ENCODE measurements at places on chromosomes 2 and 18. TPM values are rescaled to one million over a fixed set of nuclear protein-coding genes. Genes with fewer than 3 reads are reported as not detected.
A peak's percentile ranks its signal among the peaks of the same experiment; 100 is the strongest.

DNA sequence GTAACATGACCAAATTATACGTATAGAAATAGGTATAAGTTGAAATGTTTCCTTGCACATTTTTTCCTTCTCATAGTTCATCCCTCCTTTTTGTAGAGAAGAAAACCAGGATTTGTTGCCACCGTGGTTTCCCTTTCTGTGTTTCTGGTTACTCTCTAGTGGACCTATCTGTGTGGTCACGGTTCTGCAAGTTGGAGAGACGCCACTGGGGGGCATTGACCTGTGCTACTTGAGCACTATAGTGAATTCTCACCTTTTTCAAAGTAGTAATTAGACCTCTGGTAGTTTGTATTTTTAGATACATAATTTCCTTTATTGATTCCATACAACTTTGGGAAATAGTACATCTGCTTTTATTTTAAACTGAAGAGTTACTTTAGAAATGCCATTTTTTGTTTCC lies 444.8 kb downstream of the PTPRM start:
- DNase-seq = no peak

GRCh38 chr2:235500761-235501672 lies 7.2 kb downstream of the AGAP1 start:
- no peak for DNase-seq

GRCh38 chr2:233853353-233853752 lies 982 bp downstream of the HJURP start:
- DNase-seq = no peak

DNA sequence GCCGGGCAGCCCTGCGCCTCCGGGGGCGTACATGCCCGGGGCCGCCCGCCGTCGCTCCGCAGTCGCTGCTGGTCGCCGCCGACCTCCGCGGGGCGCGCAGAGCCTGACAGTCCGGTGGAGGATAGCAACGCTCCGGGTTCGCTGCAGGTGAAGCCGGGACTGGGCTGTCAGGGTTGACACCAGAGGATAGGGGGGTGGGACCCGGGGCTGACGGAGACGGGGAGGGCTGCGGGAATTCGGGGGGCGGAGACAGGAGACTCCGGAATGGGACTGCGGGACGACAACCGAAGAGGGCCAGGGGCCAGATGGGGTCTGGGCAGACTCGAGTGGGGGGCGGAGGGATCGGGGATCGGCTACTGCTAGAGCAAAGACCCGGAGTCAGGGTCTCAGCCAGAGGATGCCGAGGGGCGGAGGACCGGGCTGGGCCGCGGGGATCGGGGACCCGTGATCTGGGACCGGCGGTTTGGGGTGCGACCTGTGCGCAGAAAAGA lies 403 bp downstream of the TMEM127 start:
- DNase-seq = no peak

GRCh38 chr2:230865766-230866755 lies 1.3 kb downstream of the ITM2C start:
- no peak for DNase-seq

DNA sequence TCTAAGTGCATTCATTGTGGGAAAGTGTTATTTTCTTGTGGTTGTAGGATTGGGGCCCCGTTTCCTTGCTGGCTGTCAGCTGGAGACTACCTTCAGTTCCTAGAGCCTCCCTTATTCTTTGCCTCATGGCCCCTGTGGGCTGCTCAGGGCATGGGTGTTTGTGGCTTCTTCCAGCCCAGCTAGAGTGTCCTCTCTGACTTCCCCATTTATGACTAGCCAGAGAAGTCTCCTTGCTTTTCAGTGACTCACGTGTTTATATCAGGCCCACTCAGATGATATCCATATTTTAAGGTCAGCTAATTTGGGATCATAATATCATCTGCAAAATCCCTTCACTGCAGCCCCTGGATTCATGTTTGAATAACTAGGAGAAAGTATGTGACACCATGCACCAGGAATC lies 62.8 kb downstream of the DTNA start:
- DNase-seq = no peak

GRCh38 chr18:36186461-36187192 lies 670 bp upstream of the MOCOS start:
- no peak for DNase-seq

DNA sequence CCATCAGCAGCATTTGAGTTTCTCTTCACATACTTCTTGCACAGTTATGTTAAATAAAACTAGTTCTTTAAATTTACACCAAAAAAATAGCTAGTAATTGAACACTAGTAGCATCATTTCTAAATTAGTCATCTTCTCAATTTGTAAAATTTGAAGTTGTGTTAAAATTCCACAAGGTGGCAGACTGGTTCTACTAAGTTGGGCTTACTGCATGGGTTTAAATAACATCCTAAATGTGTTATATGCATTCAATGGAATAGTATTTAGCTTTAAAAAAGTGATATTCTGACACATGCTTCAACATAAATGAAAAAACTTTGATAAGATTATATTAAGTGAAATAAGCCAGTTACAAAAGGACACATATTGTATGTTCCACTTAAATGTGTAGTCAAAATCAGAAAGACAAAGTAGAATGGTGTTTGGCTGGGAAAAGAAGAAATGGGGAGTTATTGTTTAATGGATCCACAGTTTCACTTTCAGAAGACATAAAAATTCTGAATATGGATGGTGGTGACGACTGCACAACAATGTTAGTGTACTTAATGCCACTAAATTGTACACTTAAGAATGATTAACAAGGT lies 28.7 kb upstream of the RPRD1A start:
- DNase-seq = no peak

GRCh38 chr18:30103881-30104280 lies 938.7 kb downstream of the DSC3 start:
- no peak for DNase-seq

- DNase-seq = no peak
Measured at GRCh38 chr2:151175864-151176263, 85.8 kb downstream of the RBM43 start.

GRCh38 chr2:10256515-10257031 lies 46.1 kb upstream of the HPCAL1 start:
- DNase-seq = no peak

DNA sequence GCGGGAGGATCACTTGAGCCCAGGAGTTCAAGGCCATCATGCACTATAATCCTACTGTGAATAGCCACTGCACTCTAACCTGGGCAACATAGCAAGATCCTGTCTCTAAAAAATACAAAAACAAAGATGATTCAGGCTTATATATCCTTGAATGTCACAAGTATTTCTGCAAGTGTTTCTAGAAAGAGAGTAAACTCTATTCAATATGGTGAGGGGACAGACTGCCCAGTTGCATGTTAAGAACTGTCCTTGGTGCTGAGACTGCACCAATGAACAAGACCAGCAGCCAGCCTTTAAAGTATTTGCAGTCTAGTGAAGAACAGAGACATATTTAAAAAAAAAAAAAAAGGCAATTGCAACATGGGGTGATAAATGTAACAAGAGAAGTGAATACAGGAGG lies 16.4 kb downstream of the MAP3K19 start:
- DNase-seq = no peak

GRCh38 chr2:226623587-226624368 lies 175.8 kb downstream of the IRS1 start:
- no peak for DNase-seq

DNA sequence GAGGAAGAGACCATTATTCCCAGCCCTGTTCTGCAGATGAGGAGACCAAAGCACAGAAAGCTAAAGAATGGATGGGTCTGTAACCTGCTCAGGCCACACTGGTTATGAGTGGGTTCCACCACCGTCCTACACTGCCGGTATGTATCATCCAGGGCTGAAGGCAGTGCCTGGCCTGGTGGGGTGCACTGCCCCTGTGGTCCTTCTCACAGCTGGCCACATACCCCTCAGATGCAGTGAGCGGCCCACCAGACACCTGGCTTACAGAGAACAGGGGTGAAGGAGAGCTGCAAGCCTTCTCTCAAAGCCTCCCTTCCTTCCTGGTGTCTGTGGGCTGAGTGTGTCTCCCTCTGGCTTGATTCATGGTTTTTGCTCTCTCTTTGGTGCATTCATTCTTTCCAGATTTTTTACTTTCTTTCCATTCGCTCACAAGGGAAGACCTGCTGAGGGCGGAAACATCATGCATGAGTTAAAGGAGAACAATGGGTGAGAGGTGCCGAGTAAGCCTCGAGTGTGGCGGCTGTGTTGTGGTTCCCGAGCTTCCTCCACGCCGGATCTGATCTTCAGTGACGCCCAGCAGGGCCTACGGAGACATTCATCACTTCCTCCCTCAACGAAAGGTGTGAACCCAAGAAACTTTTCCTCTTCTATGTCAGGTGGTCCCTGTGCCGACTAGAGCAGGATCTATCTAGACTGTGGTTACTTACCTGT lies 62.1 kb upstream of the REL start:
- no peak for DNase-seq

DNA sequence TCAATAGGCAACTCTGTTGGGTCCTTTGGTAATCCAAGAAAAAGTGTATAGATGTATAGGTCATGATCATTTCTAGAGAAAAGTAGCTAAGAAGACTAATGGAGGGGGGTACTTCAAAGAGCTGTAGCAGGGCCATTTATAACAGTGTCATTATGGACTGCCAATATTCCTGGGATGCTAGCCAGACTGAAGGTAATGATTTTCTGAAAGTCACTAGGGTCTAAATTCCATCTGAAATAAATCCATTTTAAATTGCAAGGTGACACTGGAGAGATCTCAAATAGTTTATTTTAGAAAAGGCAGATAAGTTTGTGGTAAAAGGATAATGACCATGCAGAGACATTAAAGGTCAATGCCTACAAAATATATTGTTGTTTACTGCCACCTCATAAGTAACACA lies 4.5 kb upstream of the SPC25 start:
- no peak for DNase-seq

- DNase-seq = peak; percentile 76
Measured at GRCh38 chr2:191617575-191617974, 60.4 kb upstream of the NABP1 start.

GRCh38 chr2:199988151-199988550 lies 32.8 kb downstream of the MAIP1 start:
- DNase-seq = no peak

DNA sequence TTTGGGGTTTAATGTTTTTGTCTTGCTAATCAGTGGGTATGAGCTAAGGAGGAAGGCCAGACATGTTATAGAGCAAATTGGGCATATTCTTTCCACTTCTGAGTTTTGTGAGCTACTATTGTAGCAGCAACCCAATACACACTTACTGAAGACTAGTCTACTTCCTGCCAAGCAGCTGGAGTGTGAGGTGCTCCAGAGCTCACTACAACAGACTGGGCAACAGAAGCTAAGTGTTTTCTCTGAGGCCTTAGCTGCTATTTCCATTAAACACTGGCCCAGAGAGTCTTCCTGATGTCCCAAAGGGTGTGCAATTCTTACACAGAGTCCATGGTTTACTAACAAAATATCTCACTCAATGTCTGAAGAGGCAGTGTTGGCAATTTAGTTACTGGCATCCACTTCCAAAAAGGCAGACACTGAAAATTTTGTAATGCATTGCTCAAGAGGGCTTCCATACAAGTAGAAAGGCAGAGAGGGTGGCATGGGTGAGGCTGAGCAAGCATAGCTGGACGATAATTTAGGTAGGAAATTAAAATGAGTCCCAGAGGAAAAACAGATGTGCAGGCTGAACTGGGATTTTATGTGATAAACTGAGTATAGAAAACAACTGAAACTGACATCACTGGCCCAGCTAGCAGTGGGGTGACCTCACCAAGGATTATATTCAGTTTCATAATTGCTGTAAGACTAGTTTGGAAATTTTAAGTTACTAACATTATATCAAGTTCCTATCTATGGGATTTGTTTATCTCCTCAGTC lies 68.6 kb downstream of the ZC3H6 start:
- DNase-seq = no peak

DNA sequence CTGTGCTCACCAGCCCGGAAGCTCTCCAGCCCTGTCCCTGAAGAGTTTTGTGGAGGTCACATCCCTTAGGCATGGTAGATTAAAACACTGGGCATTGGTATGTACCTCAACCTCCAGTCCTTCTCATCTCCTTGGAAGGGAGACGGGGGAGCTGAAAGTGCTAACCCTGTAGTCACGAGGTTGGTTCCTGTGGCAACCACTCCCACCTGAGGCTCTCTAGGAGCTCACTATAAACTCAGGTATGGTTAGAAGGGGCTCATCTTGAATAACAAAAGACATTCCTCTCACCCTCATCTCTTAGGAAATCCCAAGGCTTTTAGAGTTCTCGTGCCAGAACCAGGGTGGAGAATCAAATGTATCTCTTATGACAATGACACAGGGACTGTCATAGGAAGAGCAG lies 43.0 kb upstream of the MGAT4A start:
- DNase-seq = no peak

- DNase-seq = no peak
Measured at GRCh38 chr2:73007991-73008765, 63.3 kb downstream of the SFXN5 start.

GRCh38 chr2:174615871-174616436 lies 18.4 kb upstream of the WIPF1 start:
- no peak for DNase-seq

DNA sequence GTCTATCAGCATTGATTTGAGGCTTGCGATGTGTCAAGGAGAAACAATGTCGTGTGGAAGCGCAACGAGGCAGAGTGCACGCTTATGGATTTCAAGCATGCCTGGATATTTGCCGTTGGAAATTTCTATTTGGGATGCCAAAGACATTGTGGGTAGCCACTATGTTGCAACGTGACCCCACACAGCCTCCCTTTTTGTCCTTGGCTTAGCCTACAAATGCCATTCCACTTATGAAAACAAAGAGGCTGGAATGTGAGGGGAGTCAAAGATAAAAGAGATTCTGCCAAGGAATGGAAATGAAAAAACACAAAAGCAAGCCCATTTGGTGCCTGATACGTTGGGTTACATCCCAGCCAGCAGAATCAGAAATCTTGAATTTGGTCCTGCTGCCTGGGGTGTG lies 721.2 kb downstream of the GALR1 start:
- no peak for DNase-seq

GRCh38 chr2:227010433-227010832 lies 153.6 kb downstream of the COL4A4 start:
- no peak for DNase-seq

DNA sequence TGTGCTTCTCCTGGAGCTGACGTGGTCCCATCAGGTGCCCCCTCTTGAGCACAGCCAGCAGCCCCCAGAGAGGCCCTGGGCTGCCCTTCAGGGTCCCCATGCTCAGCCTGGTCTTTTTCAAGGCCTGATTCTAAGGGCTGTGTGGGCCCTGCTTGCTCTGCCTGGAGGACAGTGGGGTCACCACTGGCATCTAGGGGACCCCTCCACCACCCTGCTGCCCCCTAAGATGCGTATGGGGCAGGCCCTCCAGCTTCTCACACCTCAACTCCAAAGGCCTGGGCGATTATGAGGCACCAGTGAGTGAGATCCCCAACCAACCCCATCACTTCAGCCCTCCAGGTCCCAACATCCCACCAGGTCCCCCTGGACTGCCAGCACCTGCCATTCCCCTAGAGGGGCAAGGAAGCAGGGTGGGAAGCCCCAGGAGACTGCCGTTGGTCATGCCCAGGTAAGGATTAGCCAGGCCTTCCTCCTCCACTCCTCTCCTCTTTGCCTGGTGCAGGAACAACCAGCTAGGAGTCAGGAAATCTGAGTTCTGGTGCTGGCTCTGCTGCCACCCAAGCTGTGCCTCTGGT lies 114.4 kb downstream of the SMAD7 start:
- no peak for DNase-seq

The HOXD9 gene
- polyA plus RNA-seq = not detected

The SERPINB7 gene
- polyA plus RNA-seq = not detected

The CD207 gene
- not detected for polyA plus RNA-seq

The SAG gene
- polyA plus RNA-seq = not detected

The UGT1A7 gene
- not detected for polyA plus RNA-seq

The FBXO41 gene
- polyA plus RNA-seq = 2.3 TPM

The CDH7 gene
- polyA plus RNA-seq = not detected

The FOXD4L1 gene
- not detected for polyA plus RNA-seq

The PPM1B gene
- polyA plus RNA-seq = 37.0 TPM

The SERPINB4 gene
- not detected for polyA plus RNA-seq

The KLHL14 gene
- polyA plus RNA-seq = not detected

The ARHGAP15 gene
- 65.9 TPM for polyA plus RNA-seq

The CRACDL gene
- 0.14 TPM for polyA plus RNA-seq

The CYP26B1 gene
- not detected for polyA plus RNA-seq

The SLC30A3 gene
- not detected for polyA plus RNA-seq
